HCT116 (cell line): ENCODE measurements at places on chromosomes 7 and 10. TPM values are rescaled to one million over a fixed set of nuclear protein-coding genes. Genes with fewer than 3 reads are reported as not detected.

STRIP2 gene
- total RNA-seq: 10.8 TPM

DNA sequence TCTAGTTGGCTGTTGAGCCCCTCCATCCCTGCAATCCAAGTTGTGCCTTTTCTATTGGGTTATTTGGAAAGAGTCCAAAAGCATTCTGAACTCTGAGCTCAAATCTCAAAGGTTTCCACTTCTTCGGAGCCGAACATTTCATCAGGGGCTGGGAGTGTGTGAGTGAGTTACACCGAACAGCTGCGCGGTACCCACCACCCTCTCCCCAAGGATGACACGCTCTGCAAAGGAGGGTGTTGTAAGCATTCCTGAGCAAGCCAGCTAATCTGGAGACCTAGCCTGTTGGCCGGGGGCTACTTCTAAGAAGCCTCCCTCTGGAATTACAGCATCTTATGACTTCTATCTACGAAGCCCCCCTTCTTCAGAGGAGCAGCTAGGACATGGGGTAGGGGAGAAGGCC lies 270.5 kb downstream of the CREB5 start:
- H3K27ac ChIP-seq: no peak overlapping the region
- no peaks in the 10 kb centered on the region for H3K36me3 ChIP-seq
- 0 out of 2 replicates have a peak, but pooled peaks cover 3% of the 10 kb centered on the region for H3K27me3 ChIP-seq
- no peak for DNase-seq

DNA sequence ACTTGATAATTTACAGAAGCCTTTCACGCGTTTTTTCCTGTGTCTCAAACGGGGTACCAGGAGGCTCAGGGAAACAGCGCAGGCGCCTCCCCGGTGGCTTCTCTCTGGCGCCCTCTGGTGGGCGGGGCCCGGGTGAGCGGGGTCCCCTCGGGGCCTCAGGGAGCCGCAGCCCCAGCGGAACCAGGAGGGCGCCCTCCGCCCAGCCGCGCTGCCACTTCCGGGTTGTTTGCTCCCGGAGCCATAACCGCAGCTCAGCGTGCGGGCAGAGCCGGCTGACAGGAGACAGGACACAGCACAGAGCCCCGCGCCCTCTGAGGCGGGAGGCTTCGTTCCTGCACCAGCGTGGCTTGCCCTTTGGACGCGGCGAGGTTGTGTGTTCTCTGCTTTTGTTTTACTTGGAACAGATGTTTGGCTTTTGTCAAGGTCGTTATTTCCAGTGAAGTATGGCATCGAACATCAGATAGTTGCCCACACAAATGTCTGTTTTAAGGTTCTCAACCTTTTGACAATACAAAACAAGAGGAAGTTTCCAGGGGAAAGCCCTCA lies 6.9 kb upstream of the CYP2E1 start:
- H3K36me3 ChIP-seq: no peaks in the 10 kb centered on the region
- H3K4me1 ChIP-seq: peaks cover 28% of the 10 kb centered on the region

DNA sequence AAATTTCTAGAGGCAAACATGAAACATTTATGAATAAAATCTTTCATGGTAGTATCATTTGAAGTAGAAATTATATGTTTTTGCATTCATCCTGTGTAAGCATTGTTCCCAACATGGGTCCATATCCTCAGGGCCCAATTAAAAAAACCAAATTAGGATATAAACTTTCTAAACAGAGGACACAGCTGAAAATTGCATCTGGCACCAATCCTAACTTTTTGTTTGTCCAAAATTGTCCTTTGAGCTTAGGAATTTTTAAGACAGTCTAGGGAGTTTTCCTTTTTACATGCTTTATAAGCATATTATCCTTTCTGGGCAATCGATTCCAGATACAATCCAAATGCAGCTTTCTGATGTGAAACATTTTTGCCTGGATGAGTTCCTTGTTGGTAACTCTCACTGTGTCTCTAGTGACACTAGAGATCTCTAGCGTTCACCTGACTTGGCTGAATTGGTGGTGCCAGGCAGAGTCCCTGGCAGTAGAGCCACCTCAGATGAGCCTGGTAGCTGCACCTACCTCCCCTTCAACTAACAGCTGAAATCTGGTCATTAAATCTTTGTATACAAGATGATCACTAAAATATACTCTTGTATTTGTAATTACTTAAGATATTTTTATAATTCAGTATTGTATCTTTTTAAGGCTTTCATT lies 137.6 kb upstream of the SAMD8 start:
- H3K27me3 ChIP-seq: no peaks in the 10 kb centered on the region
- H3K27ac ChIP-seq: no peak overlapping the region
- no peaks in the 10 kb centered on the region for H3K36me3 ChIP-seq

DNA sequence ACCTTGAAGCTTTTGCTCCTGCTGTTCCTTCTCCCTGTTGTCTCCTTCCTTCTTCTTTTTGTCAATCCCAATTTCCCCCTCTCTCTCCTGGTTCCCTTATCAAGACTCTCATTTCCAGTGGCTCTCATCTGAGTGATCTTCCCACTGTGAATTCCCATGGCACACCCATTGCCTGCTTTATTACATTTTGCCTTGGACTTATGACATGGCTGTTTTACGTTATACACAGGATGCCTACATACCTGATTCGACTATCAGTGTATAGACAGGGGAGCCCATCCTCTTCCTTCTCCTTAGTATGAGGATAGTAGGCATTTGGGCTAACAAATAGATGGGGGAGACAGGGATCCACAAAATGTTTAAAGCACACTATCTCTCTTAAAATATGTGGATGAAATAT lies 39.9 kb upstream of the EFCAB10 start:
- no peak overlapping the region for H3K4me3 ChIP-seq
- no peaks in the 10 kb centered on the region for H3K4me1 ChIP-seq
- H3K27ac ChIP-seq: no peak overlapping the region
- DNase-seq: no peak
- no peaks in the 10 kb centered on the region for H3K27me3 ChIP-seq
- H3K36me3 ChIP-seq: no peaks in the 10 kb centered on the region; the same call in 1 of the 2 replicates

GRCh38 chr10:72727130-72727529 lies 35.2 kb downstream of the MCU start:
- H3K36me3 ChIP-seq: no peaks in the 10 kb centered on the region
- no peak overlapping the region for H3K4me3 ChIP-seq
- no peak overlapping the region for H3K27ac ChIP-seq
- H3K27me3 ChIP-seq: no peaks in the 10 kb centered on the region

SLC13A4 gene
- 0.30 TPM for total RNA-seq

PRPS1L1 gene
- not detected for total RNA-seq

HUS1 gene
- 30.0 TPM for total RNA-seq

DNA sequence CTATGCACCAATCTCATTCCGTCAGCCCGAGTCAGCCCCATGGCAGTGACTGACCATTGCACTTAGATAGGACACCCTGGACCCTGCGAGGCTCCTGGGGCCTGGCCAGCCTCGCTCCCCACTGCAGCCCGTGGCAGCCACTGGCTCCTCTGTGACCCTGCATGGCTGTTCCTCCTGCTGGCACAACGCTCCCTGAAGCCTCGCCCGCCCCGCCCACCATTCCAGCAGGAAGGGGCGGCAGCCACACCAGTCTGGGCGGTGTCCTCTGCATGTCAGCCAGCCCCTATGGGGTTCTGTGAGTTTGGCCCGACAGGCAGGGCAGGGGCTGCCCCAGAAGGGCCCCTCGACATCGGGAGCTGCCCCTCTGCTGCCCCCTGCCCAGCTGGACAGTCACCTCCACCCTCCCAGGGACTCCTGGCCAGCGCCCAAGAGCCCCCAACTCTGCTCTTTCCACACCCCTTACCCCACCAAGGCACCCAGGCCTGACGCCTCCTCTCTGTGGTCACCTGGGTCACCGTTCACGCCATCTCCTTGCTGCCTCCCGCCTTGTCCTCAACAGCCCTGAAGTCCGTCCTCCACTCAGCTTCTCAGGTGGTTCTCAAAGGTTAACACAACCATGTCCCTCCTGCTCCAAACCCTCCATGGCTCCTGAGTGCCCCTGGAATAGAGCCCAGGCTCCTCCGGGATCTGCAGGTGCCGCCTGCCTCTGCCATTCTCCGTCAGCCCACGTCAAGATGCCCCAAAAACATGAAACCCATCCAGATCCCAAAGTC lies 103.5 kb downstream of the MICALL2 start:
- no peaks in the 10 kb centered on the region for H3K27me3 ChIP-seq
- H3K27ac ChIP-seq: no peak overlapping the region
- no peak for DNase-seq
- peaks cover 8% of the 10 kb centered on the region; the same call in 1 of the 2 replicates for H3K4me1 ChIP-seq

DNA sequence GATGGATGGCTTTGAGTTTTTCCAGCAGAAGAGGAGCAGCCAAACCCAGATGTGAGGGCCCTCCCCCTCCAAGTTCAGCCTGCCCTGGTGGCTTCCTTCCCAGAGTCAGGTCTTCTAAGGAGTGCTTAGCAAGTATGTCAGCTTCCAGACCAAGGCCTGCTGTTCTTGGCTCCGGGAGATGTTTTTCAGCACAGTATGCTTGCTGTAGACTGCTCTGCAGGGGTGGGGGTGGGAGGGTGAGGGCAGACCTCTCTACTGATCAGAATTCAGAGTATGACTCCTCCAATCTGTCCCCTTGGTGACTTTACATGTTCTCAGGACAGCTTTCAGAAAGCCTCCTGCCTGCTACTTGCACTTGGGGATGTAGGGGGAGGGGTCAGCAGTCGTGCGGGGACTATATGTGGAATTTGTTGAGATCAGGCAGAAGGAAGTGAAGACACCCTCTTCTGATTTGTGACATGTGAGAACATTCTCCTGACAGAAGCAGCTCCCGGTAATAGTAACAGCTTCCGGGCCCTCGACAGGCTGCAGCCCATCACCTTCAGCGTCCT lies 516.4 kb upstream of the ZMIZ1 start:
- no peaks in the 10 kb centered on the region for H3K36me3 ChIP-seq
- H3K27ac ChIP-seq: no peak overlapping the region
- H3K4me1 ChIP-seq: no peaks in the 10 kb centered on the region
- DNase-seq: no peak
- peaks cover 16% of the 10 kb centered on the region; the same call in 1 of the 2 replicates for H3K27me3 ChIP-seq

DNA sequence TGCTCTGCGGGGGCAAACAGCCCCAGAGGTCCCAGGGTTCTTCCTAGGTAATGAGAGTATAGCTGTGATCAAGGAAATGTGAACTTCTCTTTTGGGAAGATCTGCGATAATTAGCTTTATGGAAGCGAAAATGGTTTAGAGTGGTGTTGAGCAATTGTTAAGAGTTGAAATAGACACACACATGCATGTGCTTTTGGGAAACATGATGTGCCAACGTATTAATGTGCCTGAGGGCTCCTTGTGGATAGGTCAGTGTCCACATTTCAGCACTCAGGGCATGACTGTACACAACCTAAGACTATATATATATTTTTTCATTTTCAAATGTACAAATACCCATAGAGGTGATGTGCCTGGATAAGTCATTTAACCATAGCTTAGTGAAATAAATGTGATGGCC lies 67.0 kb downstream of the GSDME start:
- no peaks in the 10 kb centered on the region for H3K4me1 ChIP-seq
- H3K27ac ChIP-seq: no peak overlapping the region
- H3K27me3 ChIP-seq: no peaks in the 10 kb centered on the region

OR13A1 gene
- not detected for total RNA-seq

- no peak for DNase-seq
- peaks cover 3% of the 10 kb centered on the region for H3K4me1 ChIP-seq
These were observed 149.1 kb downstream of the GRID1 start for GRCh38 chr10:86217371-86218080.

DNA sequence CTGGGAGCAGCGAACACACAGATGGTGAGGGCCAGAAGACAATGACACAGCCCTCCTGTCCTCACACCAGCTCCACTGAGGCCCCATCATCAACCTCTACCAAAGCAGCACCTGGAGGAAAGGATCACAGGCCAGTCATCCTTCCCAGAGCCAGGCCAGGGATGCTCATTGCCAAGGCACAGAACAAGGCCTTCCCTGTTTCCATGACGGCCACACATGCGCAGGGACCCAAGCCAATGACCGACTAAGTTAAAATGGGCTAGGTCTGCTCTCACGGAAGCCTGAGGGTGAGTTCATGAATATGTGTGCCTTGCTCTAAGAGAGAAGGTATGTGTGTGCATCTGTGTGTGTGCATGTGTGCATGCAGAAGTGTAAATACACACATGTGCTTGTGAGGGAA lies 39.6 kb downstream of the COBL start:
- H3K27ac ChIP-seq: no peak overlapping the region
- H3K4me1 ChIP-seq: peaks cover 8% of the 10 kb centered on the region
- no peak for DNase-seq

INA gene
- total RNA-seq: not detected

BLNK gene
- 0.59 TPM for total RNA-seq

DNA sequence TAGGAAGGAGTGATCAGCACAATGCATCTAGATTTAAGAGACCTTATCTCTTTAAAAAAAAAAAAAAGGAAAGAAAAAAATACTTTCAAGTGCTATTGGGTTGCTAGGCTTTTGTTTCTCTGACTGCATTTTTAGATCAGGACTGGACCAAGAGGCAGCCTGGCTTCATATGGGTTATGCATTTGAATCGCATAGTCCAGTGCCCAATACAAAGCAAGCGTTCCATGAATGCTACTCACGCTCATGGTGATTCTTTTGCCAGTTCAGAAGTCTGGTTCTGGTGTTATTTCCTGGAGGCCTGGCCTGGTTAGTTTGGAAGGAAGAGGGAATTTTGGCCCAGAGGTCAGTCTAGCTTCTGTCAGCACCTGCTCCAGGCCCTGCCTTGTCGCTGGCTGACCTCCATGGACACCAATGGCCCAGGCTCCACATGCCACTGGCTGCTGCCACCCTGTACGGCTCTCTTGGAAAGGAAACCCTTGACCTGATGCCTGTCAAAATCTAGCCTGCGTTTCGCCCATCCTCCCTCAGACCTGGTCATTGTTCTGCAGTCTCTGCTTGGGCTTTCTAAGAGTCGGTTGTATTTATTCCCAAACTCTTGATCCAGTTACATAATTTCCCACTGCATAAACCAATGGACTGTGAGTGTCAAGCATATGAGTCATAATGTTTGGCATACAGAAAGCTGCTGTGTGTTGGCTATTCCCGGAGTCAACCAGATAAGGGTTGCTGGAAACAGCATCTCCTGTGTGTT lies 74.3 kb upstream of the MKX start:
- H3K27me3 ChIP-seq: no peaks in the 10 kb centered on the region
- no peak overlapping the region for H3K4me3 ChIP-seq
- no peak overlapping the region for H3K27ac ChIP-seq
- no peaks in the 10 kb centered on the region for H3K36me3 ChIP-seq
- no peak for DNase-seq

DNA sequence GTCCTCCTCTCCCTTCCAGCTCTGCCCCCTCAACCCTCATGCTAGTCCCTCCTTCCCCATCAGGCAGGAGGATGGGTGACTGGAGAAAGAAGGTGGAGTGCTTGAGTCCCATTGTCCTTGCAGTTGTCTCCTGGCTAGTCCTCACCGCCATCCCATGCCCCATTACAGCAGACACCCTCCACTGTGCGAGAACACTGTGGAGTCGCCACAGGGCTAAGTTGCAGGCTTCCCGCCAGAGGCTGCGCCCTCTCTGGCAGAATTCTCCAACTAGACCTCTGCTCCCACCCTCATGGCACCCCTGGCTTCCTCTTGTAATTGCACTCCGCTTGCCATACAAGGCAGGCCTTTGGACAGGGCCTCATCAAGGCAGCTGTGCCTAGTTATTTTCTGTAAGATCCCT lies 3.1 kb downstream of the GIMAP2 start:
- H3K27me3 ChIP-seq: peaks cover 15% of the 10 kb centered on the region; the same call in 1 of the 2 replicates
- H3K36me3 ChIP-seq: no peaks in the 10 kb centered on the region
- no peaks in the 10 kb centered on the region for H3K4me1 ChIP-seq
- H3K4me3 ChIP-seq: no peak overlapping the region
- no peak for DNase-seq
